ENCODE measurements at places on chromosomes 1 and 21. TPM values are rescaled to one million over a fixed set of nuclear protein-coding genes. Genes with fewer than 3 reads are reported as not detected.

PIGK gene
- total RNA-seq: 24.8 TPM

AKR7A2 gene
- total RNA-seq: 94.2 TPM

DNAJC6 gene
- total RNA-seq: 6.7 TPM

C1orf52 gene
- total RNA-seq: 20.9 TPM

PTPN14 gene
- total RNA-seq: 50.6 TPM

KRTAP19-8 gene
- total RNA-seq: not detected

KRTAP12-2 gene
- total RNA-seq: not detected

HES2 gene
- 0.35 TPM for total RNA-seq

NPL gene
- 11.4 TPM for total RNA-seq

AHDC1 gene
- 45.4 TPM for total RNA-seq

IL19 gene
- 0.70 TPM for total RNA-seq

CDK18 gene
- total RNA-seq: 22.9 TPM

RYR2 gene
- 1.9 TPM for total RNA-seq

KRTAP21-2 gene
- not detected for total RNA-seq

KAZN gene
- 23.9 TPM for total RNA-seq

BRDT gene
- total RNA-seq: not detected

MRAP gene
- total RNA-seq: 1.2 TPM

Data from metanephros (tissue), 2 donors.